ENCODE measurements at places on chromosomes 1 and 21.

- DNase-seq = no peak
Observed at GRCh38 chr1:235703506-235703905, 53.9 kb upstream of the GNG4 start.

- no peak for DNase-seq
Observed at GRCh38 chr1:41608211-41608610, 123.7 kb upstream of the EDN2 start.

GRCh38 chr21:33797565-33797964, 118.0 kb downstream of the ATP5PO start:
- DNase-seq = no peak

DNA sequence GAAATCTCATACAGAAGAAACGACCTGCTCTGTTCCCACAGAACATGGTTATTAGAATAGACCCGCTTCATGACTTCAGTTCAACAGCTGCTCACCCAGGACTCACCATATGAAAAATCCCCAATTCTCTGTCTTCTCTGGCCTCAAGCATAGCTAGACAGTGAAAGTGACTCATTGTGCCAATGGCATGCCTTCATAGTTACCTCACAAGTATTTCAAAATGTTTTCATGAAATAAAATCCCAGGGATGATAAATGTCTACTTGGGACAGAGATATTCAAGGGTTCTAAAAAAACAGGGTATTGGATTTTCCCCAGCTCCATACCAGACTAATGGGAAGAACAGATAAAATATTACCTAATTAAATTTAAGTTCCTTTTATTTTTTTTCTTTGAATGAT, 82.3 kb downstream of the NOTCH2 start:
- DNase-seq = no peak

DNA sequence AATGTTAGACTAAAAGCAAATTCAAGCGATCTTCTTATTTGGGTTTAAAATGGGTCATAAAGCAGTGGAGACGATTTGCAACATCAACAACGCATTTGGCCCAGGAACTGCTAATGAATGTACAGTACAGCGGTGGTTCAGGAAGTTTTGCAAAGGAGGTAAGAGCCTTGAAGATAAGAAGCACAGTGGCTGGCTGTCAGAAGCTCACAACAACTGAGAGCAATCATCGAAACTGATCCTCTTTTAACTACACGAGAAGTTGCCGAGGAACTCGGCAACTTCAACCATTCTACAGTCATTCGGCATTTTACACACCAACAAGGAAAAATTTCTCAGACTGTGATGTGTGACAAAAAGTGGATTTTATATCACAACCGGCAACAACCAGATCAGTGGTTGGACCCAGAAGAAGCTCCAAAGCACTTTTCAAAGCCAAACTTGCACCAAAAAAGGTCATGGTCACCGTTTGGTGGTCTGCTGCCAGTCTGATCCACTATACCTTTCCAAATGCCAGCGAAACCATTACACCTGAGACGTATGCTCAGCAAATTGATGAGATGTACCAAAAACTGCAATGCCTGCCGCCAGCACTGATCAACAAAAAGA, 47.9 kb downstream of the ASH1L start:
- peak; percentile 13 for DNase-seq

- no peak for DNase-seq
Observed at GRCh38 chr1:9651565-9652378, at the start of gene PIK3CD. Gene PIK3CD, plus strand, starts transcription at chr1:9651731. Its CDS starts 58,725 bp downstream, at chr1:9710456.

GRCh38 chr1:65418522-65419185, 1.8 kb upstream of the LEPR start:
- DNase-seq = no peak

GRCh38 chr1:59078866-59079265, 218.0 kb upstream of the FGGY start:
- DNase-seq = no peak

- no peak for DNase-seq
Observed at GRCh38 chr1:153344718-153345025, 4.0 kb downstream of the PGLYRP4 start.

GRCh38 chr1:4935807-4936206, 281.4 kb downstream of the AJAP1 start:
- no peak for DNase-seq

DNA sequence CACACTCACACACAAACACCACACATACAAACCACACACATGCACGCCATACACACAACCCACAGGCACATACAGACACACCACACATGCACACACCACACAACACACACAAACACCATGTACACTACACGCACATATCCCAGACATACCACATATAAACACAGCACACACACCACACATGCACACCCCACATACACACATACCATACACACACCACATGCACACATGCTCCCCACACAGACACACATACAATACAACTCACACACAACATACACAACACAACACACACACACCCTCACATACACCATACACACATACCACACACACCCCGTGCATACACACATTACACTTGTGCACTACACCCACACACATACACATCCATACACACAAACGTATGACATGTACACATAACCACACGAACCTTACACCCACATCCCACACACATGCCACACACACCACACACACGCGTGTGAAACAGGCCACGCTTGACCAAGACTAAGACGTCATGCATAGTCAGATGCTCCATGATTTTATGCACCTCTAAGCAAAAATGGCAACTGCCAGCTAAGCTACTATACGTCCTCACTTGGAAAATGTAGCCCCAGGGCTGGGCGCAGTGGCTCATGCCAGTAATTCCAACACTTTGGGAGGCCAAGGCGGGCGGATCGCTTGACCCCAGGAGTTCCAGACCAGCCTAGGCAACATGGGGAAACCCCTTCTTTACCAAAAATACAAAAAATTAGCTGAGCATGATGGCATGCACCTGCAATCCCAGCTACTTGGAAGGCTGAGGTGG, 77.4 kb upstream of the TMPRSS2 start:
- no peak for DNase-seq

DNA sequence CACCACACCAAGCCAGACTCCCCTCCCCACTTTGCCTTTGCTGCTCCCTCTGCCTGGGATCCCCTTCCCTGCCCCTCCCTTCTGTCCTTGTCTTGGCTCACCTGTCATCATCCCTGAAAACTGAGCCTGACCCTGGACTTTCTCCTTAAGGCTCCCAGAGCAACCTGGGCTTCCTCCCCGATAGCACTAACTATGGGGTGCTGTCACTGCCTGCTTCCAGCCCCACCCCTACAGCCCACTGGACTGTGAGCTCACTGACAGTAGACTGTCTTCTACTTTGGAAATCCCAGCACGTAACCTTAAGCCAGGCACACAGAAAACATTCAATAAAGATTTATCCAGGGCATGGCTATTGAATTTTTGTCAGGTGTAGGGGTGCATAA, 9.5 kb upstream of the CSF1 start:
- DNase-seq = no peak

- DNase-seq = no peak
Observed at GRCh38 chr1:191992118-191992517, 166.1 kb upstream of the RGS18 start.

DNA sequence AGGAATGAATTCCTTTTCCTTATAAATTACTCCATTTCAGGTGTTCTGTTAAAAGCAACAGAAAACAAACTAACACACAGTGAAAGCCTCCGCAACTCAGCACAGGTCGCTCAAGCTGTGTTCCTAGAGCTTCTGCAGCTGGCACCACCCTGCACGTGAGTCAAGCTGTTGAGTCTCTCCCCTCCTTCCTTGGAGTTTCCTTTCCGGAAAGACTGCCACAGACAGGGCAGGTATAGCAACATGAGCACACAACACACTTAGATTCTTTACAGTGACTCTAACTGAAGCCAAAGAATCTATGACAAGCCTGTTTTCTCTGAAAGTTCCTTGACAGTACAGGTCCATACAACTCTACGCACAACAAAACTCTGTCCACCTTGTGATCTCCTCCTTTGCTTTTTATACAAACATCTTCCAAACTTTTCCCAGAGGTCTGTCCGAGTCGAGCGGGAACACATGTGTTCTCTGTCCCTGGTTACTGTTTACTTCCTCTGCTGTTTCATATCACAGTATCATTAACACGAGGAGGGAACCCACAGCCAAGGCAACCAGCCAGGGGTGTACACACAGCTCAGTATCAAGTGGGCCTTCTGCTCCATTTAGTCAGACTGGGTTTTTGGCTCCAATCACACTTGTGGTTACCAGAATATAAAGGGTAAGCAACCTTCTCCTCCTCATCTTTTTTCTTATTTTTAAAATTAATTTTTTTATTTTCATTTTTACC, 38.7 kb upstream of the DESI2 start:
- DNase-seq = no peak

GRCh38 chr1:177948336-177948972, 21.4 kb downstream of the SEC16B start:
- no peak for DNase-seq

DNA sequence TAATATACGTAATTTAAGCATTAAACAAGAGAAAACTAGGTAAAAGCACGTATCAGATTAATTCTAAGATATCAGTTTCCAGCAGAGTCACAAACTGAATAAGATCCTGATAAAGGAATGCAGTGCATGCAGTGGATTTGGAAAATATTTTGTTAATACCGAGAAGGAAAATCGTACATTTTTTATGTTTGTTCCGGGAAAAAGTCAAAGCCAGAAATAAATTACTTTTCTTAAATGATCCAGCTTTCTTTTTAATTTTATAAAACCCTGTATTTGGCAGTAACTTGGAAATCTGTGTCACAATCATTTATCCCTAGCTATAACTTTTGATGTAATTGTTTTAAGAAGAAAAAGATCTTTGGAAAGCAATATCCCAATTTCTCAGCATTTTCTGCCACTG, 955 bp downstream of the PALMD start:
- no peak for DNase-seq

- no peak for DNase-seq
Observed at GRCh38 chr1:94327001-94327690, 89.8 kb upstream of the ARHGAP29 start.

DNA sequence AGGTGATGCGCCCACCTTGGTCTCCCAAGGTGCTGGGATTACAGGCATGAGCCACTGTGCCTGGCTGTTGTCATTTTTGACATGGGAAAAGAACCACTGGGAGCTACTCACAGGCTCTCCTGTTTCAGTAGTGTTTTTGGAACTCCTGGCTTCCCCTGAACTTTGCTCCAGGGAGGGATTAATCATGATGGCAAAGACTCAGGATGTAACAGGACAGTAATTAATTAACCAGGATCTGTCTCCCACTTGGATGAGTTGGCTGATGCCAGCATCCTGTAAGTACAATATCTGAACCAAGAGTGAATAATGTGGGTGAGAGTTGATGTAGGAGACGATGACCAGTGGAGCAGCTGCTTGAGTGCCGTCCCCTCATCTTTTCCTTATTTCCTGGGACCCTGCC, 4.9 kb downstream of the SFT2D2 start:
- DNase-seq = no peak

GRCh38 chr1:200258447-200259375, 151.1 kb downstream of the ZNF281 start:
- DNase-seq = no peak

DNA sequence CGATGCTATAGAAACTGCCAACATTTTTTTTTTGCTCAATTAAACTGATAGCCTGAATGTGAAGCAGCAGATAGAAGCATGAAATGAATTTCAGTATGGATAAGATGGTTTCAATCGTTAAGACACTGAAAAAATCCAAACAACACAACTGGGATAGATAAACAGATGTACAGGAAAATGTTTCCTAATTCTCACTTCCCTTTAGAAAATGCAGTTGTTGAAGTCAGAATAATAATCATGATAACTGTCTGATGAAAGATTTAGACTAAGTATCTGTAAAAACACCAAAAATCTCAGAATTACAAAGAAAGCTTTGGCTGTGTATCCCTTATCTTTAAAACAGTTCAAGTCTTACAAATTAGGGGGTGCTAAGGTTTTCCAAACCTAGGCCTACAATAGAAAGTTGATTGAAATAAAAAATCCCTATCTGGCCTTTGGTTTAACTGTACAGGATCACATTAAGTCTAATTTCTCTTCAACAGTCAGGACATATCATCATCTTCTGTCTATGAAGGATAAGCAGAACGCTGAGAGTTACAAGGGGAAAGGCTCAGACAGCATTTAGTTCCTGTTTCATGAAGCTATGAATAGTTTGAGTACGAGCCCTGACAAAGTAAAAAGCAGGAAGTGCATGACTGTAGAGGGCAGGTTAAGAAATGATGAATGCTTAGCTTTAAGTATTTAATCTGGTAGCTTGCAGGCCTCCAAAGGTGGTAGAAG, 203.2 kb downstream of the APP start:
- no peak for DNase-seq

GRCh38 chr1:157969697-157970485, 23.6 kb upstream of the KIRREL1 start:
- DNase-seq = no peak

DNA sequence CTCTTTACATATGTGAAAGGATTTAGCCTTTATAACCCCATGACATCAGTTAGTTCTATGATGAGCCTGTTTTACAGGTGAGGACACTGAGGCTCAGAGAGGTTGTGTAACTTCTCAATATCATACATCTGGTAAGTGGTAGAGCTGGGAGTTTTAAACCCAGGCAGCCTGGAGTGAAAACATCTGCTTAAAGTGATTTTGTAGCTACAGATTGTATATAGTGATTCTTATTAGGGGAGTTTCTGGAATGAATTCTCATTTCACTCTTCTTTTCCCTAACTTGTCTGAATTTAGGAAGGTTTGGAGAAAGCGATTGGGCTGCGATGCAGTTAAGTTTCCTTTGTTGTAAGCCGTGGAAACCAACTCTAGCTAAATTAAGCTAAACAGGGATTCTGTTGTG, 175.6 kb downstream of the CAMTA1 start:
- no peak for DNase-seq

GRCh38 chr21:44093761-44094160, 13.4 kb upstream of the PWP2 start:
- no peak for DNase-seq

- no peak for DNase-seq
Observed at GRCh38 chr1:109107785-109108184, 6.1 kb upstream of the ELAPOR1 start.

GRCh38 chr1:183227422-183228346, 41.6 kb downstream of the LAMC2 start:
- peak; percentile 32 for DNase-seq

- DNase-seq = no peak
Observed at GRCh38 chr1:107480548-107481415, 339.9 kb downstream of the NTNG1 start.

GRCh38 chr1:9466780-9467758, 72.2 kb upstream of the SLC25A33 start:
- DNase-seq = no peak

DNA sequence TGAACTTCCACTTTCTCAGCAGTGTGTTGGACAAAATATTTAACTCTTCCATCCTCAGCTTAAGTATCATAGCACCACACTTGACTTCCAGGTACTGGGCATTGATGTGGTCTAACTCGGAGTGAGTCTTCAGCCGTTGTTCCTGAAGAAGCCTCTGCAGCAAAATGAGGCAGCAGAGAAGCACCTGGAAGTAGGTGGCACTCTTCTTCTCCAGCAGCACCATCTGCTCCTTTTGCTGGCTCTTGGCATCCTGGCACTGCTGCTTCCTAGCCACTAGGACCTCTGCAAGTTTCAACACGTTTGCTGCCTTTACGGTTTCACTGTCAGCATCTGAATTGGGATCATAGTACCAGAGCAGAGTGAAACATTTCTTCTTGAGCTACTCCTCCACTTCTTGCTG, 162.5 kb upstream of the GORAB start:
- DNase-seq = no peak
